Cardiac atrium fibroblast (primary cell): ENCODE measurements at places on chromosomes 11 and 22. TPM values are rescaled to one million over a fixed set of nuclear protein-coding genes. Genes with fewer than 3 reads are reported as not detected.

The FAM181B gene
- total RNA-seq, result 0.18 TPM in 1 of 2 replicates, not detected in the other

The FDXACB1 gene
- 0.97 and 2.0 TPM in 2 replicates for total RNA-seq

The SBF1 gene
- 48.1 and 49.5 TPM in 2 replicates for total RNA-seq

The MOV10L1 gene
- total RNA-seq, result 2.1 and 3.6 TPM in 2 replicates
